ENCODE measurements at places on chromosomes 2 and 18. TPM values are rescaled to one million over a fixed set of nuclear protein-coding genes. Genes with fewer than 3 reads are reported as not detected.

The SLC14A1 gene
- total RNA-seq: not detected

The AKAIN1 gene
- not detected for total RNA-seq

The CAVIN2 gene
- total RNA-seq: 249 TPM

The UGT1A8 gene
- total RNA-seq: not detected

The CNDP1 gene
- not detected for total RNA-seq

The CAPN14 gene
- not detected for total RNA-seq

The NXPH2 gene
- not detected for total RNA-seq

The SOWAHC gene
- 5.3 TPM for total RNA-seq

The EPHA4 gene
- 23.3 TPM for total RNA-seq

The LOXHD1 gene
- total RNA-seq: not detected

The ZBTB7C gene
- total RNA-seq: not detected

The ALPP gene
- total RNA-seq: not detected

The CHRND gene
- not detected for total RNA-seq

The SOCS6 gene
- total RNA-seq: 12.4 TPM

The CPLX4 gene
- total RNA-seq: not detected

The TMEM198 gene
- total RNA-seq: not detected

The ZFP36L2 gene
- total RNA-seq: 15.4 TPM

The SFT2D3 gene
- 7.8 TPM for total RNA-seq

The NDC80 gene
- 33.0 TPM for total RNA-seq

The RESP18 gene
- not detected for total RNA-seq

The CFAP65 gene
- total RNA-seq: not detected

The NTSR2 gene
- total RNA-seq: not detected

The RAB6C gene
- total RNA-seq: not detected

The CXCR1 gene
- not detected for total RNA-seq

The PLA2R1 gene
- total RNA-seq: 6.4 TPM

The UPP2 gene
- total RNA-seq: not detected

The CFC1 gene
- not detected for total RNA-seq

The IL36RN gene
- total RNA-seq: not detected

The POTEC gene
- not detected for total RNA-seq

The CCDC148 gene
- total RNA-seq: not detected

Measured in mammary microvascular endothelial cell (primary cell).